ENCODE measurements at places on chromosomes 4 and X. TPM values are rescaled to one million over a fixed set of nuclear protein-coding genes. Genes with fewer than 3 reads are reported as not detected.

The RIPPLY1 gene
- total RNA-seq = not detected

The SH3RF1 gene
- 0.53 TPM for total RNA-seq

DNA sequence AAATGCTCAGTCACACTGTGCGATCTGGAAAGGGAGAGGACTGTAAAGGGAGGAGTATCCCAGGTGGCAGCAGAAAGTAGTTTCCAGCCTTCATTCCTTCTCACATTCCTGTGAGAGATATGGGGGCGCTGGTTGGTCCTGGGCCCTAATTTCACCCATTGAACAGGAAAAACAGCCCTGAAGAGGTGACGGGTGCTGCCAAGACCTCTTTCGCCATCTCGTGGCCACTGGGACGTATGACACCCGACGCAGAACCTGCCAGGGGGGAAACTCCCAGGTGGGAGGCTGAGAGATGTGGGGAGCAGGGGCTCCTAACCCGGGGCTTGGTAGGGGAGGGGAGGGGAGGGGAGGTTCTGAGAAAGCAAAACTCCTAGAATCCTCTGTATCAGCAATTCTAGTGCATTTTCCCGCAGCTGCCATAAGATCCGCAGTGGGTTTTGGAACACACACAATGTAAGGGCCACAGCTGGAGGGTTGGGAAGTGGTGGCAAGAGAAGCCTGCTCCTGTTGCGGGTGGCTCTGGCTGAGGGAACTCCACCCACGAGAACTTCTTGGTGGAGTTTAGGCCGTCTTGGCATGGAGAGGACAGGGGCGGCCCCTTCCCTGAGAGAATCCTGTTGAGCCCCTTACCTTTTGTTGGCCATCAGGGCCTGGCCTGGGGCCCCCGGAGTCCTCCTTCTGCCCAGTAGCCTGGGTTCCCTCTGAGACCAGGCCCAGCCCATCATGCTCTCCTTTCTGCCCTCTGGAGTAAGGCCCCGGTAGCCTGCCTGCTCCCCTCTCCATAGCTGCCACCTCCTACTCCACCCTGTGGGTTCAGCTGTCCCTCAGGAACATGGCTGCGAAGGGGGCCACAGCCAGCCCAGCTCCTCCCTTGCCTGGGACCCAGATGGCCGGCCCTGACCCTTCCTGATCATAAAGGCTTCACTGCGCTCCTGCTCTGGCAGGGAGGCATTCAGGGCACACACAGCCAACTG lies 134.1 kb downstream of the OR13H1 start:
- peak; percentile 47 for DNase-seq

GRCh38 chr4:6449746-6450369 lies 22.6 kb downstream of the PPP2R2C start:
- DNase-seq = no peak

- peak; percentile 30 for DNase-seq
Observed at GRCh38 chr4:82865592-82865991, 25.4 kb downstream of the SEC31A start.

GRCh38 chrX:4944767-4945166 lies 1231.3 kb upstream of the PRKX start:
- no peak for DNase-seq

DNA sequence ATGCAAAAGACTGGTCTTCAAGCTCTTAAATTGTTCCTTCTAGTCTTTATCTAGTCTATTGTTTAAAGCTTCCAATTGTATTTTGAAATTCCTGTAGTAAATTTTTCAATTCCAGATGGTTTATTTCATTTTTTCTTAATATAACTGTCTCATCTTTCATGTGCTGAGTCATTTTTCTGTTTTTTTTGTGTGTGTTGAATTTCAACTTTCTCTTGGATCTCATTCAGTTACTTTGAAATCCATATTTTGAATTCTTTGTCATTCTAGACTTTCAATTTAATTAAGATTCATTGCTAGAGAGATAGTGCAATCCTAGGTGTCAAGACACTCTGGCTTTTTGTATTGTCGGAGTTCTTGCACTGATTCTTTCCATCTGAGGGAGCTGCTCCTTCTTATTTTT lies 128.0 kb upstream of the PRKG2 start:
- no peak for DNase-seq

DNA sequence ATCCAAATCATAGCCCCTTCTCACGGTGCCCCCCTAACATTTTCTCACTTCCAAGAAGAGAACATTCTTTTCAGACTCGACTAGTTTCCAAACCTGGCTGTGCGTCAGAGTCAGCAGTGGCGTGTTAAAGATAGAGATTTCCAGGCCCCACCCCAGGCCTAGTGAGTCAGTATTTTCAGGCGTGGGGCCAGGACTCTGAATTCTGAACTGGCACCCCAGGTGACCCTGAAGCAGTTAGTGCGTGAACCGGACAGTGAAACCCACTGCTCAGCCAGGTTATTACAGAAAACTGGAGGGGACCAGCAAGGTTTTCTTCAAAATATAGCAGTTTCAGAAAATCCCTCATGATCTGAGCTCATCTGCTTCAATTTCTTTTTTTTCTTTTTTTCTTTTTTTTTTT lies 35.0 kb upstream of the BCOR start:
- no peak for DNase-seq

DNA sequence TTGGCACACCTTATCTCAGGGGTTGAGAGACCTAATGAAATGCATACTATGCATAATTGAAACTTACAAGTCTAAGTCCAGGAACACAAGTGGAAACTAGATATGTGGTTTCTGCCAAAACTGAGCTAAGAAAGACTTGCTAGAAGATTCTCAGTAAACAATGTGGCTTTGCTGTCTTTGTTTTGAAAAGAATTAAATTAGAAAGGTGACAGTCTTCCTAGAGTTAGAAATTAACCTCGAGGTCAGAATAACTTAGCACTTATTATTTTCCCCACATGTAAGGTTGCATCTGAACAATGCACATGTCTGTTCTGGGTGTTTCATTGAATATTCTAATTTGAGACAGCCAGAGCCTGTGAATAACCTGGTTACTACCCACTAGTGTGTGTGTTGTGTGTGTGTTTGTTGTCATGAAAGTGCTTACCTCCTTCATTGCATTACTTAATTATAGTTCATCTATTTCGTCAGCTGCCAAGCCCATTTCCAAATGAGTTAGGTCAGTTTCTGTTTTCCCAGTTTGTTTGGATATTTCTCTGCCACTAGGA lies 1.5 kb downstream of the EREG start:
- DNase-seq = no peak

- no peak for DNase-seq
Observed at GRCh38 chrX:16023790-16024734, 99.3 kb upstream of the GRPR start.

DNA sequence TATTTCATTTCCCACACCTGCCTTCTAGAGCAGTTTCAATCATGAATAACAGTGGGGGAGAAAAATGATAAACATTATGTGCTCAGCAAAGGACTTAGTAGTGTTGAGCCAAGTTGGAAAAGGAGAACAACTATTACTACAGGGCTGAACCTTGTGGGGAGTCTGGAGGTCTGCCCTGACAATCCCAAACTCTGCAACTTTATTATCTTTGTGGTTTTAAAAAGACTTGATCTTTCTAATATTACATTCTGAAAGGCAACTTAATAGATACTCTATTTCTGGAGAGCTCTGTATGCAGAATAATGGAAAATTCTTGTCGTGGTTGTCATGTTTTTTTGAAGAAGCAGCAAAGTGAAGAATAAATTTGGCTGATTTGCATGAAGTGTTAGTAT lies 116.1 kb downstream of the SPCS3 start:
- DNase-seq = no peak

DNA sequence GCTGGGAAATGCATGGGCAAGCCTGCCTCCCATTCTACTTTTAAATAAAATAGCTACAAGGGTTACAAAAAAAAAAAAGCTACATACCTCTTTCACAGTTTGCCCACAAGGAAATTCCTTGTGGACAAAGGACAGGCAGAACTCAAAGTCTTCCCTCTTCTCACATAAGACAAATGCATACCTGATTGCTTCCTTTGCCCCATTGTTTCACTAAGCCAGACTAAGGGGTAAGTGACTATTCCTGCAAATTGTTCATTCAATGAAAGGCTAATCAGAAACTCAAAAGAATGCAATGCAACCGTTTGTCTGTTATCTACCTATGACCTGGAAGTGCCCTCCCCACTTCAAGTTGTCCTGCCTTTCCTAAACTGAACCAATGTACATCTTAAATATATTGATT lies 780.6 kb downstream of the FAM133A start:
- DNase-seq = no peak

DNA sequence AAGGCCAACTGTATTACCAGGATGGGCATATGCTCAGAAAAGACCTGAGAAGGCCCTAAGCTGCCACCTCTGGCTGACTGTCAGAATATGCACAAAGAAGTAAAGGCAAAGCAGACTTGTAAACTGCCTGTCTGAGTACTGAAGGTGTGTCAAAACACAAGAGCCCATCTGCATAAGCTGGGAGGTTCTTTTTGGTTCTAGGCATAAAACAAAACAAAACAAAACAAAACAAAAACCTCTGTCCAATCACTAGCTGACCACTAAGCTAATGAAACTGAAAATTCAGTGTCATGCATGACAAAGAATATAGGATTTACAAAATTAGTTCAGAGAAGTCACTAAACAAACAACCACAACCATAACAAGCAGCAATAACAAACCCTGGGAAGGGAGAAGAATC lies 20.6 kb downstream of the SH3D19 start:
- no peak for DNase-seq

DNA sequence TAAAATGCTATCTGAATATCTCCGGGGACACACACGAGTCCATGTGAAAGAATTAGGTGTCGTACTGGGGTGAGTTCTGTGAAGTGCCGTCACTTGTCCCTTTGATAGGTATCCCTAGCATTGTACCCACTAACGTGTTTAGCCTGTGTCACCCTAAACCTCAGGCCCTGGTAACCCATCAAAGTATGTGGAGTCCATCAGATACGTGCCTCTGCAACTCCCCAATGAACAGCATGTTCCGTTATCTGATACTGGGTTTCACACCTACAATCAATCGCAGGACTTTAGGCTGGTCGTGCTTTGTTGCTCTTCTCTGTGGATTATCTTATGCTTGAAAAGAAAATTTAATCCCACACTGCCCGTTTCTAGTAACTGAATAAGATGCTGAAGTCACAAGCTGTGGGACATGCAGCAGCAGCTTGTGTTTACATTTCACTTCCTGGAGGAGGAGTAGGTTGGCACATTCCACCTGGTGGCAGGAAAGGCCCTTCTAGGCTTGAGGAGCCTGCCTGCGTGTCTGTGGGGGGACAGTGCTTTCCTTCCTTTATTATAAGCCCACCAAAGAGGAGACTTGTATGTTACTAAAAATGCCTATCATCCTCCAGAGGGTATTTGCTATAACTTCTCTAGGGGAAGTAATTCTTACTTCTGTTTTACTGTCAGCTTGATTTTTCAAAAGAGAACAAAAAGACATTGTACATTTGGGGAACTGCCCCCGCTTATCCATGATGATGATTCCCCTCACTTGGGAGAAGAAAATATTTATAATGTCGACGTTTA lies 127.2 kb downstream of the FNIP2 start:
- no peak for DNase-seq

- DNase-seq = no peak
Observed at GRCh38 chrX:155231163-155231562, 14.9 kb downstream of the VBP1 start.

GRCh38 chr4:86879641-86880040 lies 12.6 kb downstream of the C4orf36 start:
- no peak for DNase-seq

DNA sequence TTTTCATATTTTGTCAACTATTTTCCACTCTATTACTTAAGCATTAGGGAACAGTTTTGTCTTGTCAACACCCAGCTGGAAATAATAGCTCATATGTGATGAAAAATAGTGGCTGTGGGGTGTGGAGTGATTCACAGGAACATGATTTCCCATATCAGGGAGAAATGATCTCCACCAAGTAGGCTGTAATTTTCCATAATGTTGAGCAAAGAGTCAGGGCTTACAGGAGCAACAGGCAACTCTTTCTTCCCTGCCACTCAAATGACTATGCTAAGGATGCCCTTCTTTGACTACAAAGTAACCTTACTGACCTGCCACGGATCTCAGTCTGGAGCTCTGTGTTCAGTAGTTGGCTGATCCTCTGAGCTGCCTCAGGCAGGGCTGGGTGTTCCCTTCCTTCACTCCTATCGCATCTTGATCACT lies 90.0 kb upstream of the GATB start:
- no peak for DNase-seq

DNA sequence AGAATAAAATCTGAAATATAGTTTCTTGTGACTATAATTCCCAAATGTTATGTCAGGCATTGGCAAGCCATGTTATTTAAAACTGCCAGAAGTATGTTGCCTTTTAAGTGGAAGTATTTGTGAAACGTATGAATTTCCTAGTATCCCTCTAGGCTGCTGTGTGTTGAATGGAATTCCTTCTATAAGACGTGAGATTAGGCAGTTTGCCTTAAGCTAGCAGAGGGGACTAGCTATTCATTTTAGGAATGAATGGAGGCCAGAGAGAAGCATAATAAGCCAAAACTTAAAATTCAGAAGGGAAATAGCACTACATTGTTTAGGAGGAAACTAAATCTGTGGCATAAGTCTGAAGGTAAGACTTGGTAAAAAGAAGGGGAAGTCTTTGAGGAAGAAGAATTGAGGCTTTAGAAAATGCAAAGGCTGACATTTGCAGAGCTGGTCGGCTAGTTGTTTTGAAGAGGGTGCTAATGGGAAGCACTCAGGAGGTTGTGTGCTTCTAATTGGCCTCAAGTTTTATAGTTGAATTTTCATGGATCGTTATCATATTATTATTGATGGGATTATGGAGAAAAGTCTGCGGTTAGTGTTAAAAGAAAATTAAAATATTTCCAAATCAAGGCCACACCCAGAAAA lies 57.1 kb downstream of the TMEM131L start:
- no peak for DNase-seq

Measured in naive thymus-derived CD4-positive, alpha-beta T cell (primary cell).